ENCODE measurements at places on chromosomes 16 and 17.

DNA sequence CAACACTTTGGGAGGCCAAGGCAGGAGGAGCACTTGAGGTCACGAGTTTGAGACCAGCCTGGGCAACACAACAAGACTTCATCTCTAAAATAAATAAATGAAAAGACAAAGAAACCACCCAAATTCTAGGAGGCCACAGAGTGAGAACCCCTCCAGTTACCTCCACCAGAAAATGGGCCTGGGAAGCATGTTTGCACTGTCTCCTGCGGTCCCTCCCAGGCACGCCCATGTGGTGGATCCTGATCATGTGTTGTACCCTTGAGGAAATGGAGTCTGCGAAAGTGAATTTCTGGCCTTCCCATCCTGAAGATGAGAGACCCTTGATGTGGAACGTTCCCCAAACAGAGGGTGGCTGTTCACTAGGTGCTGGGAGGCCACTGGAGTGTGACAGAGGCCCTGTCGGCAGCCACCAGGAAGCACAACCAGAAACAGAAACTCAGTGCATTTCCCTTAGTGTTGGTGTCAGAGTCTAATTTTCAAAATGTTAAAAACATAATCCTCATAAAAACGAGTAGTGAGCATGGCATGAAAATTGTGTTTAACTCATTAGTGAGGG, 19.2 kb upstream of the USP22 start:
- DNase-seq = no peak

DNA sequence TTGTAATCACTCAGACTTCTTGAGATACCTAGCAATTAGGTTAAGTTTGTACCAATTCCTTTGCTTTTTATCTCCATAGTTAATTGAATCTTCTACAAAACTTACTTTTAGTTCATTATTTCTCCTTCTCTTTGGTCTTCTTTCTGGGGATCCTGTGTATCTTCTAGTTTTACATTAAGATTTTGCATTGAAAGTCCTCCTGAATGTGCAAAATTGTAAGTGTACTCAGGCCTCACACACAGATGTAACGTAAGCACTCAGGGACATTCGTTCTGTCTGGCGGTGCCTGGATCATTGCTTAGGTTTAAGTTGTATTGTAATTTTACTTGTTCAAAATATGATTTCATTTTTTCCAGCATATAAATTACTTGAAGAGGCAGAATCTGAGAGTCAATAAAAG, 222.6 kb upstream of the CPHXL start:
- DNase-seq = no peak

GRCh38 chr16:10964039-10964890, 19.9 kb downstream of the CLEC16A start:
- no peak for DNase-seq

DNA sequence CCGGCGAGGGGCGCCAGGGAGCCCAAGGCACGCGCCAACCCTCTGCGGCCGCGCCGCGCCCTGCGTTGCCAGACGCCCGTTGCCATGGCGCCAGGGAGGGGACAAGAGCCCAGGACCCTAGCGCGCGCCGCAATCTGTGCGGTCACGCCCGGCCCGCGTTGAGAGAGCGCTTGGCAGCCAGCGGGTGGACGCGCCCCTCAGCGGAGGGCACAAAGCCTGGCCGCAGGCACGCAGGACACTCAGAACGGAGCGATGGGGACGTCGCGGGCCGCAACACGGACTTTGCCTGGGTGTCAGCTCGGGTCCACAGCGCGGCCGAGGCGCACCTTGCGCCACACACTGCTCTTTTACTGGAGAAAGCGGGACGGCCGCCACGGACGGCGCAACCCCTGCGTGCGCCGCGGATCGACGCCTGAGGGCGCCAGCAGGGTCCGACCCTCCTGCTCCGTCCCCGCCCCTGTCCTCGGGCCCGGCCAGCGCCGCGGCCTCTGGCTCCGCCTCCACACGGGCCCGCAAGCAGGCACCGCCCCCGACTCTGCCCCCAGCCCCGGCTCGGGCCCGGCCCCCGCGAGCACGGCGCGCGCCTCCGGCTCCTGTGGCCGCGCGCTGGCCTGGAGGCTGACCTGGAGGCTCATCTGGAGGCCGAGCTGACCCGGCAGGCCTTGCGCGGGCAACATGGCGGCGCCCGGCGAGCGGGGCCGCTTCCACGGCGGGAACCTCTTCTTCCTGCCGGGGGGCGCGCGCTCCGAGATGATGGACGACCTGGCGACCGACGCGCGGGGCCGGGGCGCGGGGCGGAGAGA, at the start of gene GFER:
TSS of gene GFER (plus strand) at position 650 of the 803 bp plus-strand sequence. CDS start at position 676, 26 bp downstream.
- no peak for DNase-seq

DNA sequence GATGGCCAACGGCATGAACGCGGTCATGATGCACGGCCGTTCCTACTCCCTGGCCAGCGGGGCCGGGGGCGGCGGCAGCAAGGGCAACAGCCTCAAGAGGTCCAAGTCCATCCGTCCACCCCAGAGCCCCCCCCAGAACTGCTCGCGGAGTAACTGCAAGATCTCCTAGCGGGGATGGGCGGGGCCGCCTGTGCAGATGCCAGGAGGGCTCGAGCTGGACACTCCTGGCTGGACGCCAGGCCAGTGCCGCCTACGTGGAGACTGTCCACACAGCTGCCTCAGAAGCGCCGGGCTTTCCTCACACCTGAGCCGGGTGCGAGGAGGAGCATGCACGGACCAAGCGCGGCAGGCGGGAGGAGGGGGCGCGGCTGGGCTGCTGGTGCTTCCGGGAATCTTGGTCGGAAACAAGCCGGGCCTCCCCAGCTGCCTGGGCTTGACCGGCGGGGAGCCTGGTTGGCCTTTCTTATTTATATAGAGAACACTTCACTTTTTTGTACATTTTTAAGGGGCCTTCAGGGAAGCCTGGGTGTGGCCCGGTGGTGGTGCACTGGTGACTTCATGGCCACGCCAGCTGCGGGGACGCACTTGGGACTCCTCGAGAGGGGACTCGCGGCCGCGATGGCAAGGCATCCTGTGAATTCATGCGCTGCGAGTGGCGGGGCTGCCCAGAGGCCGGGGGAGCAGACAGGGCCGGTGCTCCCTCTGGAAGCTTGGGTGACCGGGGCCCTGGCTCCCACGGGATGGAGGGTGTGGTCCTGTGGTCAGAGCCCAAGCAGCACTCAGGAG, 3.1 kb upstream of the WFIKKN1 start:
- no peak for DNase-seq

GRCh38 chr17:79804856-79805696, 8.2 kb upstream of the CBX8 start:
- no peak for DNase-seq

GRCh38 chr16:55123652-55124051, 193.0 kb downstream of the IRX5 start:
- no peak for DNase-seq

DNA sequence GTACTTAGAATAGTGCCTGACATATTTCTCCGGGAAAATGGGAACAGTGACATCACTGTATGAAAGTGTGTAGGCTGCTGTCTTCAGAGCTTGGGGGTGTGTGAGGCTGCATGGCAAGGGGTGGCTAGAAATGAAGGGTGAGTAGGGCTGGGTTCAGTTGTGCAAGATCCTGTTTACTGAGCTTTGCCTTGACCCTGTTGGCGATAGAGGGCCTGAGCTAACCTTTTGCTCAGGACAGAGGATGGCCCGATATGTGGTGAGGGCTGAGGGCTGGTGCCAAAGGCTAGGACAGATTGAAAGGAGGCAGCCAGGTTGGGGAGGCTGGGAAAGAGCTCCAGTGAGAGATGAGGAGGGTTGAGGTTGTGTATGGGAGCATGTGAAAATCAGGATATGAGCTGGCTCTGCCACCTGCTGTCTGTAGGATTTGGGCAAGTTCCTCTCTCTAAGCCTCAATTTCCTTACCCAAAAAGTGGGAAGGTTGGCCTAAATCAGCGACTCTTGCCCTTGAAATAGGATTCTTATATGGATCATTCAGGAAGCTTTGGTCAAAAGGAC, 6.0 kb upstream of the CCL1 start:
- no peak for DNase-seq
